ENCODE measurements at places on chromosomes 5 and 9. TPM values are rescaled to one million over a fixed set of nuclear protein-coding genes. Genes with fewer than 3 reads are reported as not detected.
A peak's percentile ranks its signal among the peaks of the same experiment; 100 is the strongest.

- H3K4me3 ChIP-seq = no peak overlapping the region
- H3K27ac ChIP-seq = no peak overlapping the region
- DNase-seq = no peak
- H3K36me3 ChIP-seq = no peaks in the 10 kb centered on the region
Observed at GRCh38 chr5:78763659-78764189, 115.2 kb upstream of the LHFPL2 start.

DNA sequence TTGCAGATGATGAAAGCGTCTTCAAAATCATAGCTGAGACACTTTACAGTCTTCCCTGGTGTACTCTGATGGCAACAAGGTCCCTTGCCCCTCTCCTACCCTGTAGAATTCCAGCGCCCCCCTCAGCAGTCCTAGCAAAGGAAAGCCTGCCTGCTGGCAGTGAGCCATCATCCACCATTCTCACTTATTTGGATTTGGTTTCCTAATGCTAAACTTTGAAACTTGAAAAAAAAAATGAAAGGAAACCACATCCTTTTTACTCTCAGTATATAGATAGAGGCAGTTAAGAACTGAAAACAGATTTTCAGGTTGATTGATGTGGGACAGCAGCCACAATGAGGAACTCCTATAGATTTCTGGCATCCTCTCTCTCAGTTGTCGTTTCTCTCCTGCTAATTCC lies at the start of gene GZMA:
Gene GZMA (plus strand): TSS at position 299 of the 400 bp plus-strand sequence. CDS start 37 bp downstream, at position 336.
- no peaks in the 10 kb centered on the region for H3K4me1 ChIP-seq
- H3K4me3 ChIP-seq = no peak within 1 kb of the TSS
- H3K36me3 ChIP-seq = no peaks in the 10 kb centered on the region
- DNase-seq = no peak
- H3K27me3 ChIP-seq = no peaks in the 10 kb centered on the region

DNA sequence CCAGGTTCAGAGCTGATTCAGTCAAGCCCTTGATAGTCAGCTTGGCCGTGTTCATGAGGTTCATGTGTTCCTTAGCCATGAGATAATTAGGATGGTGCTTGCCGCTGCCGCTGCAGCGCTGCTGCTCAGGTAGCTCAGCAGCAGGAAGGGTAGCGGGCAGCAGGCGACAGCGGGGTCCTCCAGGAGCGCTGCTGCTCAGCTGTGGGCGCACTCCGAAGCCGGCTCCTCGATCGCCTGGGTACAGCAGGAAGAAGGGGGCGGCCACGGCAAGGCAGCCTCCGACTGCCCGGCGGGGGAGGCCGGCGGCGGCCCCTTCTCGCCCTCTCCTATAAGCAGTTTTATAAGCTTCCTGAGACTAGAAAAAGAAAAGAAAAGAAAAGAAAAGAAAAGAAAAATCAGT lies 1253.6 kb downstream of the EFNA5 start:
- no peak overlapping the region for H3K27ac ChIP-seq
- DNase-seq = no peak
- no peaks in the 10 kb centered on the region for H3K27me3 ChIP-seq
- no peaks in the 10 kb centered on the region for H3K36me3 ChIP-seq
- H3K4me3 ChIP-seq = no peak overlapping the region

GRCh38 chr9:24487250-24487861 lies 58.3 kb downstream of the IZUMO3 start:
- no peaks in the 10 kb centered on the region for H3K36me3 ChIP-seq
- DNase-seq = no peak
- H3K4me1 ChIP-seq = no peaks in the 10 kb centered on the region
- no peak overlapping the region for H3K27ac ChIP-seq
- H3K27me3 ChIP-seq = no peaks in the 10 kb centered on the region

The LHX6 gene
- 10.6 TPM for total RNA-seq

DNA sequence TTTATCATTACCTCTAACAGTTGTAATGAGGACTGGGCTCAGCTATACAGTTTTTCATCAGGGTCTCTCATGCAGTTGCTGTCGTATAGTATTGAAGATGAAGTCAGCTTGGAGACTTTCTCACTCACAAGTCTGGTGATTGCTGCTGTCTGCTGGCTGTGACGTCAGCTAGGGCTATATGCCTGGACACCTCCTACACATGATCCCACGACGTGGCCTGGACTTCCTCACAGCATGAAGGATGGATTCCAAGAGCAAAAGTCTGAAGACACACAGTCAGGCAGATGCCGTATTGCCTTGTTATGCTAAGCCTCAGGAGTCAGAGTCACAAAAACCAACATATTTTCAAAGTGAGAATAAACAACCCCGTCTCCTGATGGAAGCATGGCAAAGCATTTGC lies 193.3 kb downstream of the LURAP1L start:
- DNase-seq = no peak
- no peaks in the 10 kb centered on the region for H3K27me3 ChIP-seq
- H3K27ac ChIP-seq = no peak overlapping the region
- H3K36me3 ChIP-seq = no peaks in the 10 kb centered on the region
- H3K4me3 ChIP-seq = no peak overlapping the region

GRCh38 chr5:96968614-96969013 lies 32.7 kb downstream of the LNPEP start:
- no peak overlapping the region for H3K4me3 ChIP-seq
- DNase-seq = no peak
- no peaks in the 10 kb centered on the region for H3K27me3 ChIP-seq
- peaks cover 43% of the 10 kb centered on the region for H3K4me1 ChIP-seq
- no peaks in the 10 kb centered on the region for H3K36me3 ChIP-seq

The ACOT12 gene
- total RNA-seq = not detected

DNA sequence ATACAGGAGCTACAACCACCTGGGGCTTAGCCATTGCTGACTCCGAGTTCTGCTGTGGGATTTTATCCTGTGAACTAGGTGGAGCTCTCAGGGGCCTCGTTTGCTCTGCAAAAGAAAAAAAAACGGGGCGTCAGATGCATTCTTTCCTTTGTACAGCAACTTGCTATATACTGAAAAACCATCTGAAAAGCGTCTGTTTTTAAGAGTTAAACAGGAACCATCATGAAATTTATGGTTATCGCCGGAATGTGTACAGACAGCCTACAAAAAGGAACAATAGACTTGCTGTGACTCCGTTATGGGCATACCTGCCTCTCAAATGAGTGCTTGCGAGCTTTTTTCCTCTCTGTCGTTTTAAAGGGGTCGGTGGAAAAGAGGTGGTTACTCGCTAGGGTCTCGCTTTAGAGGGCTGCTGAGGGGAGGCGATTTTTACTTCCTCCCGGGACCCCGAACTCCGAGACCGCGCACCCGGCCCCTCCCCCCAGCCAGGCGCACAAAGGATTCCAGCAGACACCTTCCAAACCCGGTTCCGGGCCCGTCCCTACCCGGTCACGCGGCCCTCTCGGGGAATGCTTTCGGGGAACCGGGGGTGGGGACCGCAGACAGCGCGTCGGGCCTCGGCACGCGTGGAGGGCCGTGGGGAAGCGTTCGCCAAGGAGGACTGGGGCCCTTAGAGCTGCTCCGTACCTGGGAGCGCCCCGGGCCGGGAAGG lies 826 bp downstream of the PAIP1 start:
- DNase-seq = peak; percentile 69
- H3K27me3 ChIP-seq = no peaks in the 10 kb centered on the region
- no peaks in the 10 kb centered on the region for H3K36me3 ChIP-seq
- H3K4me3 ChIP-seq = peak overlapping the region; percentile 89

DNA sequence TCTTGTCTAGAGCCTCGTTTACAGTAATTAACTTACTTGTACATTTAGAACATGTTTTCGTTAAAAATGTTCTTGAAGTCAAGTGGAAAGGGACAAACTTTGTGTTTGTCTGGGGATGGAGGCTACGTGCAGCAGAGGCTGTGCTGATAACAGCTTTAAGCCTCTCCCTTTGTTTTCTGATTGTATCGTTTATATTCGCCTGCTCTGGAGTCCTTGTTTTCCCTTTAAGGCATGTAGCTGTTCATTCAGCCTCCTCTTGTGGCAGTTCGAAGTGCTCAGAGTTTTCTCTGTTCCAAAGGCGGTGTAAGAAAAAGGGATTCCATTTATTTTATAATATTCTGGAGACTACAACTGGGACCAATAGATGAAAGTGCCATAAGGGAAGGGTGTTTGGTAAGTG lies 1.9 kb downstream of the SLC36A1 start:
- no peak overlapping the region for H3K27ac ChIP-seq
- H3K4me3 ChIP-seq = no peak overlapping the region
- no peaks in the 10 kb centered on the region for H3K4me1 ChIP-seq

DNA sequence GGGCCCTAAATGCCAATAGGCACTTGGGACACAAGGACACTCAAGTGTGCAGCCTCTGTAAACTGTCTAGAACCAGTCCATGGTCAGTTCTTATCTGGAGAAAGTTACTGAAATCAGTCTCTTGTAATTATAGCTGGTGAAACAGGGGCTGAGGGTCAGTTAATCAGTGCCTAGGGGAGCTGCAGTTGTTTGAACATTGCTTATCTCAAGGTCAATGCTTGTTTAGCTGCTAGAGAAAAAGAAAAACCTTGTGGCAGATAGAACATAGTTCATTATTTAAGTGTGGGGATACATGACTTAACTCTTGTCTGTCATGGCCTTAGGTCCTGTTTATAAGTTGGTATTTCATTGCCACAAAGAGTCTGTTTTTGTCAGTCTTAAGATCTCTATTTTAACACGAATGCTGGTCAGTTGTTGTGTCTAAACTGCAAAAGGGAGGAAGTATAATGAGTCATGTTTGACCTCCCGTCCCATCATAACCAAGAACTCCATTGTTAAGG lies 108.0 kb downstream of the STARD4 start:
- no peaks in the 10 kb centered on the region for H3K36me3 ChIP-seq
- no peaks in the 10 kb centered on the region for H3K4me1 ChIP-seq
- DNase-seq = no peak
- no peaks in the 10 kb centered on the region for H3K27me3 ChIP-seq

DNA sequence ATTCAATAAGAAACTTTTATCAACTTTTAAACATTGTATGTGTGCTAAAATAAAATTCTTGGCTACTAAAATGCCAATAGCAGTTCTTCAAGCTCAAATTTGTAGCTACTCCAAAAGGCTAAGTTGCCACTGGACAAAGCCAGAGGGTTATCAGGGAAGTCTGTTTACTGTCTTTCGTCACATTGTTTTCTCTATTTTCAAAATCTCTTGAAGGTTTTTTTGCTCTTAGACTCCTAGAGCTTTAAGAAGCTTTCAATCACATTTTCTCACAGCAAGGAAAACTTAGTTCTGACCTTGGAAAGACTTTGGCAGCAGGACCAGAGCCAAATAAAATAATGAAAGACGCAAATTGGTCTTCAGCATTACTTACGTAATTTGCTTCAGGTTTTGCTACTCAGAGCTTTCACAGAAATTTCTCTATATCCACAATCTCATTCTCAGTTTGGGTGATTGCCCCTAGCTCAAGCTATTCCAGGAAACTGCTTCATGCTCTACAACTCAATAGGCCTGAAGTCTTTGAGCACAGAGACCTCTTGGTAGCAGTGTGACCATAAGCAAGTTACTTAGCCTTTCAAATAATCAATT lies 257.7 kb downstream of the GABRG2 start:
- H3K4me1 ChIP-seq = no peaks in the 10 kb centered on the region
- H3K27ac ChIP-seq = peak overlapping the region; percentile 31
- H3K27me3 ChIP-seq = no peaks in the 10 kb centered on the region
- no peak for DNase-seq

The G3BP1 gene
- total RNA-seq = 86.1 TPM

The NR2F1-AS1 gene
- 4.5 TPM for total RNA-seq

DNA sequence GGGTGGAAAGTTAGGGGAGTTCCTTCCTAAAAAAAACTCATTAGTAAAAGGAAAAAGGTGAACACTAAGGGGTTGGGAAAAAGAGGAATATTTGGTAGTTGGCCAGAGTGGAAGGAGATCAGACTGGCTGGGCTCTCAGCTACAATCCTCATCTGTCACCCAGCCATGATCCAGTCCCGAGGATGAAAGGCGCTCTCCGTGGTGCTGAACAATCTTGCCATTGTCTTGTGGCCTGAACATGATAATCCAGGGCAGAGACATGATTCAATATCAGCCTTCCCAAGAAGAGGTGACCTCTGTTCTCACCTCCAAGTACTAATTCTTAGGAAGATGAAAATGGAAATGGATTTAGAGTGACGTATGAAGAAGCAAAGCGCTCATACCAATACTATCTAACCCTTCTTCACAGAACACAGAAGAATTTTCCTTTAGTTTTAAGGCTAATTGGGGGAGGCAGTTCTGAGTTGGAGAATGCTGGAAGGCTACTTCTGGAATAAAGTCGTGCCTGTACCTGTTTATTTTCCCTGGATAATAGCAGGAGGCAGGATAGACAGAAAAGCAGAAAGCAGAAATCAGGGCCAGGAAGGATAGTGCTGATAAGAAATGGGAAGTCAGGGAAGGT lies 36.6 kb upstream of the MYORG start:
- H3K4me3 ChIP-seq = no peak overlapping the region
- no peaks in the 10 kb centered on the region for H3K4me1 ChIP-seq
- DNase-seq = no peak
- H3K27ac ChIP-seq = no peak overlapping the region
- no peaks in the 10 kb centered on the region for H3K27me3 ChIP-seq
- no peaks in the 10 kb centered on the region for H3K36me3 ChIP-seq

- no peaks in the 10 kb centered on the region for H3K4me1 ChIP-seq
- no peaks in the 10 kb centered on the region for H3K27me3 ChIP-seq
- no peak overlapping the region for H3K27ac ChIP-seq
- DNase-seq = no peak
- H3K4me3 ChIP-seq = no peak overlapping the region
Observed at GRCh38 chr5:105587963-105588662, 2025.5 kb upstream of the NUDT12 start.

The BNC2 gene
- total RNA-seq = 2.8 TPM

- peaks cover 14% of the 10 kb centered on the region for H3K4me1 ChIP-seq
- no peaks in the 10 kb centered on the region for H3K27me3 ChIP-seq
- H3K36me3 ChIP-seq = no peaks in the 10 kb centered on the region
- H3K27ac ChIP-seq = no peak overlapping the region
- H3K4me3 ChIP-seq = no peak overlapping the region
Observed at GRCh38 chr5:65073250-65073661, 304.5 kb downstream of the CWC27 start.

The QSOX2 gene
- 5.4 TPM for total RNA-seq

DNA sequence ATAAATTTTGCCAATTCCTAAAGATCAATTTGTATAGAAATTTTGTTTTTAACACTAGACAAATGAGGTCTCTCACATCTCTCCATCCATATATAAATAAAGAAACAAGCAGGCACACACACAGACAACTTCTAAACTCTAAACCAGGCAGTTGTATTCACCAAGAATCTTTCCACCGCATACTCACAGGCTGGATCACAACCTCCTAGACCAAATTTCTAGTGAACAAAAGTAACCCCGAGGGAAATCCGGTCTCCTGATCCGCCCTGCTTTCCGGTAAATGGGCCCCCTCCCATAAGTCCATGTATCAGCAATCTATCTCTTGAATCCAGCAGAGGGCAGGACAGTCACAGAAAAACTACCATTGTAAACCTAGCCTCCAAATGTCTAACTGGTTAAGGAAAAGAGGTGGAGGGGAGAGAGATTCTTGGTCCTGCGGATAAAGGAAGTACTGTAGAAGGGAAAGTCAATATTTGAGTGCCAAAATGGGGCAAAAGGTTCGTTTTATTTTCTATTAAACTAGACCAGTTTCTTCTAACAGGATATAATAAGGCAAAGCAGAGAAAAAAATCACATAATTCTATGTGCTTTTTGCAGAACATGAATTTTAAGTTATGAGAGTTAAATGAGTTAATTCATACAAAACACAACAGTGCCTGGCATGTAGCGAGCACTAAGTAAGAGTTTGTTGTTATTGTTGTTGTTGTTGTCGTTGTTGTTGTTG lies 4.8 kb upstream of the SMU1 start:
- peaks cover 19% of the 10 kb centered on the region for H3K4me1 ChIP-seq
- peak; percentile 75 for DNase-seq
- no peaks in the 10 kb centered on the region for H3K27me3 ChIP-seq
- peak overlapping the region; percentile 9 for H3K27ac ChIP-seq
